ENCODE measurements at places on chromosomes 2 and 18.

DNA sequence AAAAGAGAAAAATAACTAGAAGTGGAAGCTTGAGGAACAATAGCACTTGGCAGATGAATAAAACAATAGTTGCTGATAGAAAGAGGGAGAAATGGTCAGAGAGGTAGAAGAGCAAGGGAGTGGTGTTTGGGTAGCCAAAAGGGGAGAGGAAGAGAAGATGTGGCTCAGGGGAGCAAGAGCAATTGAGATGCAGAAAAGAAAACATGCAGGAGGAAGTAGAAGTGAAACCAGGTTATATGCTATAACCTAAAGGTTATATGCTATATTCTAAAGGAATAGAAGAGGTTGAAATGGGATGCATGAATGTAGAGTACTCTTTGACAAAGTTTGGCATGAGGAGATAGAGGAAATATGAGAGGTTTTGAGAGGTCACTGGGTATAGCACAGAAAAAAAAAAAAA is 759.5 kb downstream of the SATB2 start:
- no peak for ATAC-seq

DNA sequence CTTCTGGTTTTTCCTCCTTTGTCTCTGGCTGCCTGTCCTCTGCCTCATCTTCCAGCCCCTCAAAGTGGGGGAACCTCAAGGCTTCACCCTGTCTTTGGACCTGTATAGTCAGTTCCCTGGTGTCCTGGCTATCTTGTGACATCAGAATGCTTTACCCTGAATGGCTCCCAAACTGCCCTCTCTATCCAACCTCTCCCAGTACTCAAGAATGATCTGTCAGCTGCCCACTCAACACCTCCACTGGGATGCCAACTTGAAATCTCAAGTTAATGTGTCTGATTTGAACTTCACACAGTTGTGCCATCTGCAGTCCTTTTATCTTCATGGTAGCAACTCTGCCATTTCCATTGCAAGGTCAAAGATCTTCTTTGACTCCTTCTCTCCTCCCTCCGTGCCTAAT is 43.8 kb downstream of the UBE2F start:
- ATAC-seq = no peak

- ATAC-seq = no peak
These were observed 70.3 kb upstream of the HAAO start for GRCh38 chr2:42862669-42863185.

GRCh38 chr2:96164459-96165184 is 19.4 kb upstream of the DUSP2 start:
- ATAC-seq = peak; percentile 88

GRCh38 chr2:241050624-241051577 is 51.2 kb downstream of the MTERF4 start:
- ATAC-seq = no peak

- ATAC-seq = no peak
These were observed 43.4 kb downstream of the MRO start for GRCh38 chr18:50776383-50776782.

DNA sequence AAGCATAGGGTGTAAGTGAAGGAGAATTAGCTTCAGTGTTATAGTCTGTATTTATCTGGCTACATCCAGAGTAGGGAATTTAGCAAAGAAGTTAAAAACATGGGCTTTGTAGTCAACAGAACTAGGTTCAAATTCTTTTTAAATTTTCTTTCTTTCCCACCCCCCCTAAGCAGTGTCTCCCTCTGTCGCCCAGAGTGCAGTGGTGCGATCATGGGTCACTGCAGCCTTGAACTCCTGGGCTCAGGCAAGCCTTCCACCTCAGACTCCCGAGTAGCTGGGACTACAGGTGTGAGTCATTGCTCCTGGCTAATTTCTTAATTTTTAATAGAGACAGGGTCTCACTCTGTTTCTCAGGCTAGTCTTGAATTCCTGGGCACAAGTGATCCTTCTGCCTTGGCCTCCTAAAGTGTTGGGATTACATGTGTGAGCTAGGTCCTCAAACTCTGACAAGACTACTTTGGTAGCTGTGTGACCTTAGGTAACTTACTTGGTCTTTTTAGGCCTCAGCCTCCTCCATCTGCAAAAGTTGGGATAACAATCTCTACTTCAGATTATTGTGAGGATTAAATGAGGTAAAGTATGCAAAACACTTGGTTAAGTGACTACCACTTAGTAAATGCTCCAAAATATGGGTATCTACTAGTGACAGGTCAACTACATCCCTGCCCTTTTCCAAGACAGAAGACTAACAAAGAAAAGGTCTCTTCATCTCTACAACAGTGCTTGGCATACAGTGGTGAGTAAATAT is 17.8 kb downstream of the DOK1 start:
- no peak for ATAC-seq

DNA sequence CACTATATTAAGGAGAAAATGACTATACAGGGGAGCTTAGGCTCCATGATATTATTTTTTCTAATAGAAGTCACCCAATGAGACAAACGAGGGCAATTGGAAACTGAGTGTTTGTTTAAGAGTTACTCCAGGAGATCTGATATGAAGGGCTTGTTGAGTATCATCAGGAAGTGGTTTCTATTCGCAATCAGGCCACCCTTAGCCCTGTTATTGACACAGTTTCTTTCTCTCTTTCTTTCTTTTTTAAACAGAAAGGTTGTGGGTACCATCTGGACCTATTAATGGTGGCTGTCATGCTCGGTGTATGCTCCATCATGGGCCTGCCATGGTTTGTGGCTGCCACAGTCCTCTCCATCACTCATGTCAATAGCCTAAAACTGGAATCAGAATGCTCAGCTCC is 117.3 kb downstream of the DPP4 start:
- ATAC-seq = no peak

- ATAC-seq = no peak
These were observed 1200.8 kb upstream of the GYPC start for GRCh38 chr2:125455110-125455509.

GRCh38 chr2:2226326-2226725 is 104.7 kb downstream of the MYT1L start:
- no peak for ATAC-seq

GRCh38 chr2:143948710-143949109 is 571.2 kb downstream of the ZEB2 start:
- no peak for ATAC-seq

GRCh38 chr2:211434773-211435172 is 878.4 kb downstream of the CPS1 start:
- ATAC-seq = no peak

- no peak for ATAC-seq
These were observed 3.3 kb downstream of the RNF152 start for GRCh38 chr18:61889541-61889940.

DNA sequence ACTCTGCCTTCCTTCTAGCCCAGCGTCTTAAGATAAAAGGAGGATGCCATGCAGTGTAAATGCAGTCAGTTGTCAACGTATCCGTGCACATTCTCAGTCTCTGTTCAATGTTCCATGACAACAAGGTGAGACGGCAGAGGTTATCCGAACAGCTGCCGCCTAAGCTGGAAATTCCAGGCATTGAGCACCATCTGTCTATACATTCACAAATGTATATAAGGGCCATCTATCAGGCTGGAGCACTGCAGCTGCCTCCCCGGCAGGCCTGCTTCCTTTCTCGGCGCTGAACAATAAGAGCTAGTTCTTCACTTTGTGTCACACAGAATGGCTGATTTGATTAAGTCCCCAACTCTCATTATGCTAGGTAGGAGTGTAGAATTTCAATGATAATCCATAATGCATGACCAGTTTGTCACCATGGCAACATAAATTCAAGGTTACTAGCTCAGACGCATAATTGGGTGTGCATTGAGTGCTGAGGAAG is 282.2 kb upstream of the SOX11 start:
- peak; percentile 91 for ATAC-seq

DNA sequence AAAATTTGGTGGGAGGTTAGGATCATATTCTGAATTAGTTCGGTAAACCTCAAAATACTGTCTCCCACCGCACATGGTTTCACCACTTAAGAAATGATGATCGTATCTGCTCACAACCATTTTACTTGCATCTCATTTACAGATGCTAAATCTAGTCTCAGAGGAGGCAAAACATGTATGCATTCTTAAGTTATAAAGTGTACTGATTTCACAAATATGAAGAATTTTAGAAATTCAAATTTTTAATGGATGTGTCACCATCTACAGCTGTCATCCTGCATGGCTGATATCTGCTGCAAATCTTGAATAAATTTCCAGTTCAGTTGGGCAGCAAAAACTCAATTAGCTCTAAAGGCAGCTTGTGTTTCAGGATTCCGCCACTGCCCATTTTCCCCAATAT is 243.3 kb upstream of the KCNJ3 start:
- ATAC-seq = no peak

DNA sequence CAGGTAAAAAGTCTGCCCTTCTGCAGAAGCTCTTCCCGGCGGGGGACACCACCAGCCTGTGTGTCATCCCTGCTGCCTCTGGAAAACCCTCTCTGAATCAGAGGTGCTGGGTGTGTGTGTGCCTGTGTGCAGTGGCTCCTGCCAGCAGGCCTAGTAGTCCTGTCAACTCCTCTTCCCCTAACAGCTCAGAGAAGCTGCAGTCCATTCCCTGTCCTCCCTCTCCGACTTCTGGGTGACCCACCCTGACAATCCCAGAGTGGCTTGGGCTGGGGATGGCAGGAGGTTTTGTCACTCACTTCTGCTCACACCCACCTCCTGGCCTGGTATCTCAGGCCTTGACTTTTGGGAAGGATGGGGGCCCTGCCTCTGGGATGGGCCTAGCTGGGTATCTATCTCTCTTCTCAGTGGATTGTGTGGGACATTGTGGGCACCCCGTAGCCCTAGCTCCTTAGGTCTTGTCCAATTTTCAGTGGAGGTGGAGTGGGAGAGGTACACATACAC is 2.3 kb downstream of the WNT10A start:
- ATAC-seq = no peak

GRCh38 chr2:3114406-3115185 is 263.0 kb downstream of the EIPR1 start:
- no peak for ATAC-seq

DNA sequence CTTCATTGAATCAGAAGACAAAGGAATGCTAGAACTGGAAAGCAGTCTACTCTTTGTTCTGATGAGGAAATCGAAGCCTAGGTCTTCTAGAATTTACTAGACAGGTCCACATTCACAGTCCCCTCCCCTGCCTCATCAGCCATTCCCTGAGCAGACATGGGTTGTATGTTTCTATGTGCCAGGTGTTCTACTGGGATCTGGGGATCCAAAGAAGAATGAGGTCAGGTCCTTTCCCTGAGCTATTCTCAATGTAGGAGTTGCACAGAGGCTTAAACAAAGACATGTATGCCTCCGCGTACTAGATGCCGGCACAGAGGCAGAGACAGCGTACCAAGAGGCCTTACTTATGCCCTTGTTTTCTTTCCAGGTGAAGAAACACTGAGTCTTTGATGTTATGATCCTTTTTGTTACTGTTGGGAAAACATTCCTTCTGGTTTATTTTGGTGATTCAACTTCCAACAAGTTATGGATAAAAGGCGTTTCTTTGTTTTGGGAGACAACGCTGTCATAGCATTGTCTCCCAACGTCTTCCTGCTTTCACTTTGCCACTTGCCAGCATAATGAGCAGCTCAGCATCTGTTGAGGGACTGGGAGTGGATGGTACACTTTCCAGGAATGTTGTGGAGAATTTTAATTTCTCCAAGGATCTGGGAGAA is 174.4 kb downstream of the ALPK2 start:
- ATAC-seq = no peak

GRCh38 chr18:26091047-26091630 is 726 bp upstream of the SS18 start:
- peak; percentile 32 for ATAC-seq

DNA sequence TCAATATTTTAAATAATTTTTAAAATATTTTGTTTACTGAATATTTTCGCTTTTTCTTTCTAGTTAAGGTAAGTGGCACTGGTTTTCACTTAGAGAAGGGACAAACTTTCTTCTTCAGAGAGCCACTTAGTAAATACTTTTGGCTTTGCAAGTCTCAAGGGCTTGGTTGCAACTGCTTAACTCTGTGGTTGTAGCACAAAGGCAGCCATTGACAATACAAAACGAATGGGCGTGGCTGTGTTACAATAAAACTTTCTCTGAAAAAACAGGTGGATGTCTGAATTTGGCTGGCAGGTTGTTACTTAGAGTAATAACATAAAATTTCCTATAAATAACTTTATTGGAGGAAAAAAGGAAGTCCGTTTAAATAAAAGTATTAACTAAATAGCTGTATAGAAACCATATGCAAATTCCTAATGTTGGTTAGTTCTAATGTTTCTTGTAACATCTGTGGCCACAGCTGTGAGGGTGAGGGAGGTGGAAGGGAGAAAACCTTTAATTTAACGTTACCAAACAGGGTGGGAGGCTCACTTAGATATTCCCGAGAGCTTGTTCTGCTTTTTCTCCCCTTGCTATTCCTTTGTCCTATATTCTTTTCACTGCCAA is 62.4 kb upstream of the TNP1 start:
- no peak for ATAC-seq

- ATAC-seq = no peak
These were observed 1154.0 kb upstream of the FANCL start for GRCh38 chr2:59395119-59395518.

GRCh38 chr2:173191601-173192000 is 116.0 kb downstream of the MAP3K20 start:
- ATAC-seq = no peak

DNA sequence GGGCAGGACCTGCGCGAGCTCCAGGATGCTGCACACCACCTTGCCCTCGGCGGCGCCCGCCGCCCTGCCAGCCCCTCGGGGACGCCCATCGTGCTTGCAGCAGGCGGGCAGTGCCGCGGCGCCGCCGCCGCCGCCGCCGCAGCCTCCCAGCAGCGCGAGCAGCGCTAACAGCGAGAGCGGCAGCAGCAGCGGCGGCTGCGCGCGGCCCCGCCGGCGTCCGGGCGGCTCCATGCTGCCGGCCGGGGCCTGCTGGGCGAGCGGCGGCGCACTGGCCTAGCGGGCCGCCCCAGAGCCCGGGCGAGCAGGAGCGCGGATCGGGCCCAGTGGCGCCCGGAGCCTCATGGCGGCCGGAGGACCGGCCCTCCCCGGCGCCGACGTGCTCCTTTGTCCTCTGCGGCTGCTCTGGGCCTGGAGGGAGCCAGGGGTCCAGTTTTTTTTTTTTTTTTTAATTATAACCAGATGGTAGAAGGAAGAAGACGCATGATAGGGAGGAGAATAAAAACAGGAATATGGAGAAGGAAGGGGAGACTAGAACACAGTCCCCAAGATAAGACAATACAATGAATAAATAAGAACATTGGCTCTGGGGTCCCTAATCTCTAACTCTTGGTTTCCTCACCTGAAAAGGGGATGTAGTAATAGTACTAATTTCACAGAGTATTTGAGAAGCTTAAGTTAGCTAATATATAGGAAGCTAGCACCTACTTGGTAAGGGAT is 17.1 kb upstream of the ANKRD62 start:
- peak; percentile 79 for ATAC-seq

- no peak for ATAC-seq
These were observed 101.4 kb downstream of the CAMKMT start for GRCh38 chr2:44462934-44463849.

GRCh38 chr2:100244881-100245605 is 77.3 kb downstream of the LONRF2 start:
- ATAC-seq = no peak

DNA sequence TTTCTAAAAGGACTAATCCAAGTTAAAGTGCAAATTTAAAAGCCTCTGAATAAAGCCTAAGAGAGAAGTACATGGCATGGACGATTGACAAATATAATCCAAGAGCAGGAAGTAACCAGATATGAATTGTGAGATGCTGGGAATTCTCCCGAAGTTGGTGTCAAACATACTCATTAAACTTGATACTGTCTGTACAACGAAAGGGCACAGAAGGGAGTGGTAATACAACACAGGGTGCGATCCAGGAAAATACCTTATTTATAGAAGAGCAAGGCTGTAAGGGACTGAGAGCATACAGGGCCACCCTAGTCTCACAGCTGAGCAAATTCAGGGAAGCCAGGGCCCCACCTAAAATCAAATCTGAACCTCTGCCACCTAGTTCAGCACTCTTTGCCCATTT is 41.6 kb downstream of the SEMA4F start:
- no peak for ATAC-seq

Measured in motor neuron (in vitro differentiated cells).